ENCODE measurements at places on chromosomes 5 and 9.

DNA sequence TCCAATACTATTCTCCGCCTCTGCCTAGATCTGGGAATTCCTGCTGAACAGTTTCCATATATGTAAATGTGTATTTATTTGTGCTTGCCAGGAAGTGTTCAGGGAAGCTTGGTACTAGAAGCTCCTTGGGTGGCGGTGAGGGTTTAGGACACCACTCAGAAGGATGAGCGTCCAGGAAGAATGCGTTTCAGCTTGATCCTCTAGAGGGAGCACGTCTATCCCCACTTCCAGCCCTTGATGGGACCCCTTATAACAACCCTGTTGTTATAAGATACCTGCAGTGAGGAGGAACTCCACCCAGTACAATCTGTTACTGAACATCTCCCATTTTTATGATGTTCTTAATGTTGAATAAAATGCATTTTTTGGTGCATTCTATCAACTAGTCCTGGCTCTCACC, 88.9 kb downstream of the CYFIP2 start:
- DNase-seq = no peak

GRCh38 chr5:172696171-172696849, 55.2 kb downstream of the NEURL1B start:
- no peak for DNase-seq

GRCh38 chr9:116569111-116569510, 118.0 kb upstream of the TRIM32 start:
- DNase-seq = no peak

DNA sequence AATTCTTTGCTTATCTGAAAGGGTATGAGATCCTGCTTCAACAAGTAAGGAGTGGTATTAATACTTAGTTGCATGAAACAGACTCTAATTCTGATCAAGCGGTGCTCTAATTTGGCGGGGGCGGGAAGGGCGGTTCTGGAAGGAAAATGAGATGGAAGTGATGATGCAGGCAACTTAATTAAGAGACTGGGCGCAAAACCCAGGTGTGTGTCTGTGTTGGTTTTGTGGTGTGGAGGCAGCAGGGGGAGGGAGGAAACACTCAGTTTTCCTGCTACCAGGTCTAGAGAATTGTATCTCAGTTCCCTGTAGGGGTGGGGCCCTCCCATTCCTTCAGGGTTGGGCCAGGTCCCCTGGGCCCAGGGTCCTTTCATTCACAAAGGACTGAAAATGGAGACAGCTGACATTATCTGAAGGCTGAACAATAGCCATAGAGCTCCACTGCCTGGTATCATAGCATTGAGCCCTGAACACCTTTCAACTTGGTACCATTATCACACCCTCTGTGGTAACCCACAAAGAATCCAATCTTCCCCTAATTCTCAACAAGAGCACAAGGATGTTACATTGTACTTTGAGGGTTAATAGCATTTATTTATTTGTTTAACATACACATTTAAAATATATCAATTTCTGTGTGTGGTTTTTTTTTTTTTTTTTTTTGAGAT, 17.2 kb upstream of the C5orf47 start:
- DNase-seq = no peak
